HFFc6 (cell line): ENCODE measurements at places on chromosomes 4 and X. TPM values are rescaled to one million over a fixed set of nuclear protein-coding genes. Genes with fewer than 3 reads are reported as not detected.

DNA sequence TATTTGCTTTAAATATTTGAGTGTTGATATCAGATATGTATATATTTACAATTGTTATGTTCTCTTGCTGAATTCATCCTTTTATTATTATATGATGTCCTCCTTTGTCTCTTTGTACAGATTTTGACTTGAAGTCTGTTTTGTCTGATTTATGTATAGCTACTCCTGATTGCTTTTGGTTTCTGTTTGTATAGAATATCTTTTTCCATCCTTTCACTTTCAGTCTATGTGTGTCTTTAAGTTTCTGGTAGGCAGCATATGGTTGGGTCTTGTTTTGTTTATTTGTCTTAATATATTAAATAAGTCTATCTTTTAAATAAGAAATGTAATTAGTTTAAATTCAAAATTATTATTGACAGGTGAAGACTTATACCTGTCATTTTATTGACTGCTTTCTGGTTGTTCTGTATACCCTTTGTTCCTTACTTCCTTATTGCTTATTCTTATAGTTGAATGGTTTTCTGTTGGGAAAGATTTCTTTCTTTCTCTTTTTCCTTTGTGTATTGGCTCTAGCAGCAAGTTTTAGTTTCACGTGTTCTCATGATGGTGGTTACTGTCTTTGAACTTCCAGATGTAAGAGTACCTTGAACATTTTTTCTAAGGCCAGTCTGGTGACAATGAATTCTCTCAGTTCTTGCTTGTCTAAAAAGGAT, 31.1 kb downstream of the RAB28 start:
- no peak for DNase-seq

- no peak for DNase-seq
Measured at GRCh38 chr4:15774020-15774420, 4.1 kb upstream of the CD38 start.

DNA sequence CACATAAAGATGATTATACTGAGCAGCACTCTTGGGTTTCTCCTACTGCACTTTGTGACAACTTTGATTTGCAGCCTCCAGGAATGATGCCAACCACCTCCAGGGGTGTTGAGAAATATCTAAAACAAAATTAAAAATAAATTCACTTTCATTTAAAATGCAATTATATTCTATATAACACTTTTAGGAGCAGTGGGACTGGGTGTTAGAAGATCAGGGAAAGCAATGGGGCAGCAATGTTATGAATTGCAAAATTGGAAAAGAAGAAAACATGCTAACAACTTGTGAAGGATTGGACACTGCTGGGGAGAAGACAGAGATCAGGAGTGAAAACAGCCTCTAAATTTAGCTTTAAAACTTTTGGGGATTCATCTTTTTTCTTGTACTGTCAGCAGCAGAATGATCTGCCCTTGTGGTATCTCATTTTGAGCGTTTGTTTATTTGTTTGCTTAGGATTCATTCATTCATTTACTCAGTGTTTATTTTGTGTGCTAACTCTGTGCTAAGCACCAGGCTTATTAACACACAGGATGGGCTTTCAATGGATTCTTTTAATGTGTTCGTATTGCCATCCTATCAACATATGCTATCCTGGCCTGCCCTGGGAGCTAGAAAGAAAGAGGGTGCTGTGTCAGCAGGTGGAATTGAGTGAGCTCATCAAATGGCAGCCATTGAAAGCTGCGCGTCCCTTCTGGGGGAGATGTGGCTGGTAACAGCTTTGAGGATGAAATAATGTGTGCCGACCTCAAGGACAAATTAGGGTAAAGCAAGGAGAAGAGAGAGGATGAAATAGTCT, 96.5 kb downstream of the FRMPD4 start:
- no peak for DNase-seq

DNA sequence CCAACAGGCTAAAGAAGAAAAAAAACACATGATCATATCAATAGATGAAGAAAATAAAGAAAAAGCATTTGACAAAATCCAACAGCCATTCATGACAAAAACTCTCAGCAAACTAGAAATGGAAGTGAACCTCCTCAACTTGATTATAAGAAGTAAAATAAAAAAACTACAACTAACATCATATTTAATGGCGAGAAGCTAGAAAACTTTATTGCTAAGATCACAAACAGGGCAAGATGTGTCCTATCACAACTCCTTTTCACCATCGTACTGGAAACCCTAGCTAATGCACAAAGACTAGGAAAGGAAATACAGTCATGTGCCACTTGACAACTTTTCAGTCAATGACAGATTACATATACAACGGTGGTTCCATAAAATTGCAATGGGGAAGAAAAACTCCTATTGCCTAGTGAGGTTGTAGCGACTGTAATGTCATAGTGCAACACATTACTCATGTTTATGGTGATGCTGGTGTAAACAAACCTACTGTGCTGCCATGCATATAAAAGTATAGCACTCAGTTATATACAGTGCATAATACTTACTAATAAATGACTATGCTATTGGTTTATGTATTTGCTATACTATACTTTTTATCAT, 12.1 kb upstream of the MANBA start:
- DNase-seq: no peak

DNA sequence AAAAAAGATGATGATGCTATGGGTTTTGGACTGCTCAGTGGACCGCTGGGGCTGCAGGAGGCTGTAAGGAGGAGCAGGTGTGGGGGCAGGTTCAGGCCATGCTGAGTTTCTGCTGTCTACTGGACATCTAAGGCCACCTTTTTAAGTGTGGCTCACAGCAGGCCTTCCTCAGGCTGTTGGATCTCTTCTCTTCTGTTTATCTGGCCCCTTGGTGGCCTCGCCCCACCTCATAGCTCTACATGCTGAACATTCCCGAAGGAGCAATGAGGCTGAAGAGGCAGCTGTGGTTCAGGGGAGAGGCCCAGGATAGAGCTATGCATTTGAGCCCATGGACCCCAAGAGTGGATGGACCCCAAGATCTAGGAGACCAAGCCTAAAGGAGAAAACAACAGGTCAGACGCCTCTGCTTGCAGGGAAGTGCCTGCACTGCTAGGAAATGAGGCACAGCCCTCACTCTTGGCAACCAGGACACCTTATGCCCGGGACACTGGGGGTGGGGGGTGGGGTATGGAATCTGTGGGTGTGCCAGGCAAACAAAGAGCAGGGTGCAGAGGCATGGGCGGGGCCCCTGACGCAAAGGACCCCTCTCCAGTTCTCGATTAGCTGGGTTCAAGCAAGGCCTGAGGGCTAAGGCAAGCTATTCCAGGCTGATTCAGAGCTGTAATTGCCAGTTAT, 168.9 kb downstream of the BCOR start:
- no peak for DNase-seq

DNA sequence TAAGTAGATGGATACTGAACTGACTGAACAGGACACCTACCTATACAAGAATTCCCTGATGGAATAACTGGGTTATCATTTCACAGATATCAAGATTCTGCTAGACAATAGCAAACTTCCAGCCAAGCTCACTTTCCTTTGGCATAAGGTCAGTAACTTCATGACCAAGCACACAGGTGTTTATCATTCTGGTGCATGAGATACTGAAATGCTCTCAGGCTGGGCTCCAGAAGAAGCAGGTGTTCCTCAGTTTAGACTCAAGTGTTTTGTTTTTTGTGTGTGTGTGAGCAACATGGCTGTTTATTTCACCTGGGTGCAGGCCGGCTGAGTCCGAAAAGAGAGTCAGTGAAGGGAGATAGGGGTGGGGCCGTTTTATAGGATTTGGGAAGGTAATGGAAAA, 201.5 kb upstream of the SPOCK3 start:
- no peak for DNase-seq

- no peak for DNase-seq
Measured at GRCh38 chr4:169906104-169906503, 120.1 kb downstream of the MFAP3L start.

- DNase-seq: no peak
Measured at GRCh38 chrX:39039890-39040289, 238.6 kb downstream of the MID1IP1 start.

DNA sequence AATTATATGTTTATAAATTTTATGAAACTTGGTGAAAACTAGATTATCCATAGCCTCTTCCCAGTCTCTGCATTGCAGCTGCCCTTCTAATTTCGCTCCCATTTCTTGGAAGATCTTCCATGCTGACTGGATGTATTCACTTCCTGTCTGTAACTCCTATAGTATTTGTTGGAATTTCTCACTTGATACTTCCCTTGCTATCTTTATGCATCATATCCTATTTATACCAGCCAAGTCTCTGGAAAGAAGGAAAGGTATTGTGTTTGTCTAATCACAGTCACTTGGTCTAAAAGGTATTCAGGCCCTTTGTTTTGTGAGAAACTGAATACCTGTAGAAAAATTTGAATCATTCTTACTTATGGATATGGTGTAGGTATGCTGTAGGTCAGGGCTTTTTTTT, 870.9 kb upstream of the FRG1 start:
- DNase-seq: no peak

GRCh38 chr4:102572452-102572851, 71.3 kb downstream of the NFKB1 start:
- DNase-seq: no peak

DNA sequence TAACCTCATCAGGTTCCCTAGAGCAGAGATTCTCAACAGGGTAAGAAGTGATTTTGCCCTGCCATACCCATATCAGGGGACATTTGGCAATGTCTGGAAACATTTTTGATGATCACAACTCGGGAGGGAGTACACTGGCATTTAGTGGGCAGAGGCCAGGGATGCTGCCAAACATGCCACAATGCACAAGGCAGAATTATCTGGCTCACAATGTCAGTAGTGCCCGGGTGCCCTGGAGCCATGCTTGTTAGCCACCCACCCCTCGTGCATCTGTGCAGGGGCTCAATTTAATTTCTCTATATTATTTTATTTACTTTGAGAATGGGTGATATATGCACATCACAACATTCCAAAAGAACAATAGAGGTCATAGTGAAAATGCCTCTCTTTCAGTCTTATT, 82.0 kb upstream of the DHX15 start:
- DNase-seq: no peak

GRCh38 chrX:149374751-149375150, 130.4 kb downstream of the IDS start:
- DNase-seq: no peak

DNA sequence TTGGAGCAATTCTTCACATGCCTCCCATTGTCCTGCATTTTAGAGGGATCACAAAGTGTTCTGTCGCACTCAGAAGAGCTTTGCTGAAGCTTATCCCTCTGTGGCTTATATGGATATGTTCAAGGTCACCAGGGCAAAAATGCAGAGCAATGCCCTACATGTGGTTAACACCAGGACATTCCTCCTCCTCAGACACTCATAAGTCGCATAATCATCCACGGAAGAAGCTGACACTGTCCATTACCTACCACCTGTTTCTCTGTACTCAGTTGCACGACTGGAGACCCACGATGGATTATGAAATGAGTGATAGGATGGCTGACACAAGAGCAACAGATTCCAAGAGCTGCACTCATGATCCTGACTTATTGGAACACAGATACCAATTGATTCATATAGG, 68.7 kb upstream of the PRDX4 start:
- no peak for DNase-seq

- no peak for DNase-seq
Measured at GRCh38 chrX:1521459-1521956, 15.5 kb downstream of the P2RY8 start.

DNA sequence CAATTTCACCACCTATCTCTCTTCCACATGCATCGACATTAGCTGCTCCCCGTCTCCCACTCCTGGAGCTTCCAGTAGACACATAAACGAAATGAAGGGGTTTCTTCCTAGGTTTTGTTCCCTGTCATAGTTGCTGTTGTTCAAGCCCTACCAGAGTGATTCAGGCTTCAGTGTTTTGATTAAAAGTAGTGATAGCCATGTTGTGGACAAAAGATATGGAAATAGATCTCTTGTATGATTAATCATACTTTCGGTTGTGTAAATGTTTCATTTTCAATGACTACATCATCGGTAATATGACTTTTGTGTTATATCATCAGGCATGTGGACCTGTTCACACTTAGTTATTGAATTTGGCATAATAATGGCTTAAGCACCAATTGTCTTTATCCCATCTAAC, 96.5 kb upstream of the KLF3 start:
- no peak for DNase-seq

DNA sequence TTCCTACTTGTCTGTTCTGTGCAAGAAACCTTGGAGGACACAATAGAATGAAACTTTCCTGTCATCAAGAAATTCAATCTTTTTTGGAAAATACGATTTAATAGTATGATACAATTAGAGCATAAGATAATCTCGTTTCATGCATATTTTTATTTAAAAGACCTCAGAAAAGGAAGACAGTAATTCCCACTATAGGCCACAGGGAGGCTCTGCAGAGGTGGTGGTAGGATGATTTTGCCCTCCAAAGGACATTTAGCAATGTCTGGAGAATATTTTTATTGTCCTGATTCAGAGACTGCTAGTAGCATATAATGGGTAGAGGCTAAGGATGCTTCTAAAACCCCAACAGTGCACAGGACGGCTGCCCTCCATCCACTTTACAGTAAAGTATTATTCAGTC, 68.7 kb downstream of the PAK3 start:
- no peak for DNase-seq

GRCh38 chrX:13223868-13224567, 95.8 kb downstream of the ATXN3L start:
- peak; percentile 76 for DNase-seq

GRCh38 chrX:133610056-133610455, 194.8 kb upstream of the GPC4 start:
- no peak for DNase-seq

GRCh38 chr4:87017580-87018342, 83.0 kb downstream of the AFF1 start:
- peak; percentile 69 for DNase-seq

DNA sequence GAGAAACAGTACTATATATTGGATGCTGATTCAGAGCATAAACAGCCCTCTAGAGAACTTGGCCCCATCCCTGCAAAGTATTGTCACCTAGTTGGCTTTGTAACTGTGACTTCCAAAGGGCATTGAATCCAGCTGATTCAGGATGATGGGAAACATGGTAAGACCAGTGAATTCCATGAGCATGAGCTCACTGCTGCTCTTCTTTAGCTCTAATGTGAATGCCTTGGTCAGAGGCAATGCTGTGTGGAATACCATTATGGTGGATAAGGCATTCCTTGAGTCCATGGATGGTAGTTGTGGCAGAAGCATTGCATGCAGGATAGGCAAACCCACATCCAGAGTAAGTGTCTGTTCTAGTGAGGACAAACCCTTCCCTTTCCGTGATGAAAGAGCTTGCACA, 365.6 kb upstream of the EDA2R start:
- no peak for DNase-seq

- DNase-seq: no peak
Measured at GRCh38 chrX:81537723-81538122, 335.8 kb downstream of the SH3BGRL start.

DNA sequence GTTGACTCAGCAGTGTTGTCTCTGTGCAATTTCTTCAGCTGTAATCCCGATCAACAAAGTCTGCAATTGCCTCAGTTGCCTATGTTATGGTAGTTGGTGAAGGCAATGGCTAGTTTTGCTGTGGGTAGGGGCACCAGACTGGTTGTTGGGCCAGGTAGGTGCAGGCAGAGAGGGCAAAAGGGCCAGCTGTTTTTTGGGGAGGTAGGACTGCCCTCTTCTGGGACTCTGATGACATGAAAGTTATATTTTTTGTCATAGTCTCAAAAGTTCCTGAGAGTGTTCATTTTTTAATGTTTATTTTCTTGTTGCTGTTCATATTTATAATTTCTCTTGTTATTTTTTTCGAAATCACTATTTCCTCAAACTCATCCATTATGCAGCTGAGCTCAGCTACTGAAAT, 25.1 kb downstream of the DCAF12L2 start:
- no peak for DNase-seq

Gene ZAR1
- total RNA-seq: not detected in 3 replicates

Gene ZNF157
- total RNA-seq: not detected in 3 replicates

Gene BANK1
- total RNA-seq: 0.15 to 0.30 TPM (median 0.28 TPM) in 3 replicates

Gene ZCCHC12
- total RNA-seq: not detected in 2 replicates
